Endothelial cell (in vitro differentiated cells): ENCODE measurements at places on chromosomes 7 and 10. TPM values are rescaled to one million over a fixed set of nuclear protein-coding genes. Genes with fewer than 3 reads are reported as not detected.

- no peak for DNase-seq
- no peak overlapping the region for H3K4me3 ChIP-seq
Observed at GRCh38 chr7:69426705-69427104, 171.6 kb upstream of the AUTS2 start.

DNA sequence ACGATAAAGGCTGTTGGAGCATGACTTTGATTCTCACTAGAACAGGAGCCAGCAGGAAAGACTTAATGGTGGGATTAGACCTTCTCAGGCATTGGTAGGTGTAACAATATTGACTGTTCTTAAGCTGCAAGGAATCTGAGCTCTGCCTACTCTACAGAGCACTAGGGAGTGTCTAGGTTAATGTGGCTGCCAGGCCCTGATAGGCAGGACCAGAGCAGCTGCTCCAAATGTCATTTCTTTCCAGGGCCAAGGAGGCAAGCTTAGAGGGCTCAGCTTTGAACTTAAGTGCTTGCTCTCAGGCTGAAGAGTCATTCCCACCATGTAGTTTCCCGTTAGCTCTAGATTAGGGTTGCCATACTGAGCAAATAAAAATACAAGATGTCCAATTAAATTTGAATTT is 96.8 kb downstream of the RAB18 start:
- no peaks in the 10 kb centered on the region for H3K27me3 ChIP-seq
- no peak overlapping the region for H3K4me3 ChIP-seq
- H3K36me3 ChIP-seq = no peaks in the 10 kb centered on the region
- H3K27ac ChIP-seq = no peak overlapping the region
- H3K4me1 ChIP-seq = no peaks in the 10 kb centered on the region

DNA sequence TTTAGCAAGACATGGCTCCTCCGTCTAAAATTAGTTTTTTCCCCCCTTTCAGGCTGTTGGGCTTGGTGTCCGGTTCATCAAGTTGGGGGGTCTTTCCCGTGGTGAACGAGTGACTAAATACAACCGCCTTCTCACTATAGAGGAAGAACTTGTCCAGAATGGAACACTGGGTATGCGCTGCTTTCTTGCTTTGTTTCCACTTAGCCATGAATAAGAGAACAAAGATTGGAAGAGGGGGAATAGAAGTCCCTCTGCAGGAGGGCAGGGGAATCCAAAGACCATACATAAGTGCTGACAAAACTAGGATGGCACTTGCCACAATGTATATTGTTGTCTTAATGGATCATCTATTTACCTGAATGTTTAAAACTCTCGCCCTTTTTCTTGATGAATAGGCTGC is 30.5 kb downstream of the ENO4 start:
- H3K36me3 ChIP-seq = no peaks in the 10 kb centered on the region
- no peak overlapping the region for H3K27ac ChIP-seq
- no peak for DNase-seq
- H3K4me1 ChIP-seq = no peaks in the 10 kb centered on the region

GRCh38 chr10:71801361-71801760 is 28.0 kb upstream of the VSIR start:
- H3K27ac ChIP-seq = no peak overlapping the region
- H3K36me3 ChIP-seq = no peaks in the 10 kb centered on the region
- no peak overlapping the region for H3K4me3 ChIP-seq
- DNase-seq = no peak
- H3K27me3 ChIP-seq = peaks cover 6% of the 10 kb centered on the region

DNA sequence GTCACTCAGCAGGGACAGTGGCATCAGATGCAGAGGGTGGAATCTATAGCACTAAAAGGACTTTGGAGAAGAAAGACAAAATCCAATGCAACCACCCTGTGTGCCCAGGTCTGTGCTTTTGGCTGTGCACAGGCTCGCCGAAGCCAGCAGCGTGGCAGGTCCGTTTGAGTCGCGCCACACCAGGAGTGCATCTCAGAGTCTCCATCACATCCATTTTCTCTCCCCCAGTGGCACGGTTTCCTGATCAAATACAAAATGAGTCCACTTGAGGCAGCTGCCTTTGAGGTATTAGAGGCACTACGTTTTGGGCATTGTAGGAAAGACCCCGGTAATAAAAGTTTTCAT is 23.4 kb upstream of the PROSER2 start:
- DNase-seq = no peak
- no peak overlapping the region for H3K4me3 ChIP-seq
- no peak overlapping the region for H3K27ac ChIP-seq
- H3K4me1 ChIP-seq = peaks cover 8% of the 10 kb centered on the region
- peaks cover 6% of the 10 kb centered on the region for H3K27me3 ChIP-seq

DNA sequence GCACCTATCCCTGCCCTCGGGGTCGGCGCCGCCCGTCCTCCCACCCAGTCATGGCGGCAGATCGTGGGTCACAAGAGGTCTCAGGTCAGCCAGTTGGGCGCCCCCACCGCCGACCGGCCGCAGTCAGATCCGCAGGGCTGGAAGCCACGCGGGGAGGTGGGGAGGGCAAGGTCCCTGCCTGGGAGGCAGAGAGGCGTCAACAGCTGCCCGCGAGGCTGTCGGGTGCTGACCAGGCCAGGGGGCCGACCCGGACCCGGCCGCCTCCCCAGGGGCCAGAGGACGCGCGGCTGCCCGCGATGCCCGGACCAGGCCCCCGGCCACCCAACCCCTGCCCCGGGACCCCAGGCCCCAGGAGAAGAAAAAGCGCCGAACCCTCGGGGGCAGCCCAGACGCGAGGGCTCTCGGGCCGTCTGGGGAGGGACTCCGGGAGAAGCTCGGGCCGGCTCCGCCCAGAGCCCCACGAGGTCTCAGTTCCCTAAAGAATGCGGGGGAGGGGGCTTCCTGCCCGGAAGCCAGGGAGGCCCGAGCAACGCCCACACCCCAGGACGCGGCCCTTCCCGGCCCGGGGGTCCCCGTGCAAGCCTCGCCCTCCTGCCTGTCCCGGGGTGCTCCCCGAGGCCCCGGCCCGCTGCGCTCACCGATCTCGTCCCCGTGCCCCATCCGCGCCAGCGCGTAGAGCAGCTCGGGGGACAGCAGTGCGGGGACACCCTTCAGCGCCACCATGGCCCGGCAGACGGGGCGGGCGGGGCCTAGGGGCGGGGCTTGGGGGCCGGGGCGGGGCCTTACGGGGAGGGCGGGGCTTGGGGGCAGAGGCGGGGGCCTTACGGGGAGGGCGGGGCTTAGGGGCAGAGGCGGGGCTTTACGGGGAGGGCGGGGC is at the start of gene FUOM:
FUOM (minus strand) TSS at position 735 of the 877 bp plus-strand sequence; CDS start at position 723, 12 bp downstream.
- H3K4me3 ChIP-seq = no peak within 1 kb of the TSS
- peaks cover 11% of the 10 kb centered on the region for H3K36me3 ChIP-seq
- H3K27me3 ChIP-seq = peaks cover 11% of the 10 kb centered on the region
- DNase-seq = peak; percentile 68

DNA sequence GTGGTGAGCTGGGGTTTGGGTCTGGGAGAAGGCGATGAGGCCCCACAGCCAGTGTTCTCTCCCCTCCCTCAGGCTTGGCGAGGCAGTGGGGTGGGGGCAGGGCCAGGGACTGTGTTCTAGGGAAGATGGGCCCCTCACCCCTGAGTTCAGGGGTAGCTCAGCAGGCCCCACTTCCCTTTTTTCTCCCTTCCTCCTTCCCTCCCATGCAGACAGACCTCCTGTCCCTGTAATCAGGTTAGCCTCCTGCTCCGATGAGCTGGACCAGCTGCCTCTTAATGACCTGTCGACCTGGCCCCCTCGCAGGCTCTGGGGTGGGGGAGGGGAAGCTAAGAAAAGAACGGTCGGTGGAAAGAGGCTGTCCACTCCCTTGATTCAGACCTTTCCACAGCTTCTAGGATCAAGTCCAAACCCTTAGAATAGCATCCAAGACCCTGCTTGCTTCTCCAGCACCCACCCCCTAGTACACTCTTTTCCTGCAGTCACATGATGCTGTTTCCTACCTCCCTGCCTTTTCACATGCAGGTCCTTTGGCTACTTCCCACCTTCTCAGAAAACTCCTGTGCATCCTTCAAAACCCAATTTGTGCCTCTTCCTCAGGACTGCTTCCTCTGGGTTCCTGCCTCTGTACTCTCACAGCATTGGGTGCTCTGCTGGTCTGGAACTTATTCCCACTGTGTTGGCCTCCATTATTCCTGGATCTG is 64.1 kb downstream of the ZMIZ1 start:
- H3K27me3 ChIP-seq = peaks cover 15% of the 10 kb centered on the region
- DNase-seq = no peak
- peaks cover 7% of the 10 kb centered on the region for H3K36me3 ChIP-seq
- no peak overlapping the region for H3K4me3 ChIP-seq
- peaks cover 74% of the 10 kb centered on the region for H3K4me1 ChIP-seq
- H3K27ac ChIP-seq = peak overlapping the region; percentile 91

DNA sequence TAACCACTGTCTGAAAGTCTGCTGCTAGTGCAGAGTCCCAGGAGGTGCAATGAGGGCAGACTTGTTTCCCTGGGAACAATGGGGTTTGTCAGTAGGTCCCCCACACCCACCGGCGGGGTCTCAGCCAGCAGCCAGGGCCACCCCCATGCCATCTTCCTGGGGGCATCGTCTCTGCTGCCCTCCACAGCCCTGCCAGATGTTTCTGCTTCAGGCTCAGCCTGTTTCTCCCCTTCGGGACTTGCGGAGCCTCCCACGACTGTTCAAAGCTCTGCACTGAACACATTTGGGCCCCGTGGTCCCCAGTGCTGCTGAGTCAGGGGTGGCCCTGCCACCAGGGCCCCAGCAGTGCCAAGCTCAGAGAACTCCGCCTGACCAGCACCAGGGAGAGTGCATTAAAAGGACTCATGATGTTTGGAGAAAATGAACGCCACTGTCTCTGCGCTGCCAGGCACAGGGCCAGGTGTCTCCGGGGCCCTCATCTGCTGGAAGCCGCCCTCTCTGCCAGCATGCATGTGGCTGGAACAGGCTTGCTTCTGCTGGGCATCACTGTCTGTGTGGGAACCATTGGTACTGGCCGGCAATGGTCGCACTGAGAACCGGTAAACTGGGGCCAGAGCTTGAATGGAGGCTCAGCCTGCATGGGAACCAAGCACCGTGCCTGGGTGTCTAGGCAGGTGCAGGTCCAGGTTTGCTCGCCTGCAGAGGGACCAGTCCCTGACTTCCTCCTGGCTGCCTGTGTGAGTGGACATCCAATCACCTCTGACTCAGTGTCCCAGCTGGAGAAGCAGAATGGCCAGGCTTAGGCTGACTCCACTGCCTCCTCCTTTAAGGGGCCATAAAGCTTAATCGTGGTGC is 345.1 kb downstream of the GLRX3 start:
- peaks cover 13% of the 10 kb centered on the region for H3K36me3 ChIP-seq
- no peak for DNase-seq
- no peaks in the 10 kb centered on the region for H3K4me1 ChIP-seq
- no peak overlapping the region for H3K27ac ChIP-seq
- H3K27me3 ChIP-seq = peaks cover 17% of the 10 kb centered on the region
- H3K4me3 ChIP-seq = no peak overlapping the region

DNA sequence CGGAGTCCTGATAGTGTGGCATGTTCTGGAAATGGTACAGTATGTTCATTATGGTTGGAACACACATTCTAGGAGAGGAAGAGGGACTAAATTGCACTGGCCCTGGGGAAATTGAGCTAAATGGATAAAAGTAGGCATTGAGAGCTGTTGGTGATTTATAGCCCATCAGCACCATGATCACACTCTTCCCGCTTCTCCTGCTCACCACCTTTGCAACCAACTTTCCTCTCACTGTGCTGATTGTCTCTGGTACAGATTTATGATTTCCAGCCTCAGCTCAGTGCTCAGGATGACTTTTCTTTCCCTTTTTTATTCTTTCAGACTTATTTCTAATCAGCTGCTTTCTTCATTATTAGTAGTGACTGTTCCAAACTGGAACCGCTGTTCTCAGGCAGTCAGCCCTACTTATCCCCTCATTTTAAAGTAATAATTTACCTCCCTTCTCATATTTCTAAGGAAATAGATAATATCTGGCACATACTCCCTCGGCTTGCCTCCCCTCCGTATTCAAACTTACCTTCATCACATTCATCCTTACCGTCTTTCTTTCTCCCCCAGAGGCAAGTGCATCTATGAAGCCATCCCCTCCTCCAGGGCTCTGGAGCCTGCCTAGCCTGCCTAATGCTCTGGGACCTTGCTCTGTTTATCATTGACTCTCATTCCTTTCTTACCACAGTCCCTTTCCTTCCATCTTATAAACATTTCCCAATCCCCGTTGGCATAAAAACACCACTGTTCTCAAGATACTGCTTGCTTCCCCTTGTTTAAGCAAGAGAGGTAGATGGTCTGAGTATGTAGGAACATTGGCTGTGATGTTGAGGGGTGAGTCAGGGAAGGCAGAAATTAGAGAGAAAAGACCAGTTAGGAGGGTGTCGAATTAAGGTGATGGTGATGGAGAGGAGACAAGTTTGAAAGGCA is 51.6 kb upstream of the RPA3 start:
- H3K27me3 ChIP-seq = peaks cover 4% of the 10 kb centered on the region
- no peak for DNase-seq
- no peaks in the 10 kb centered on the region for H3K4me1 ChIP-seq
- no peaks in the 10 kb centered on the region for H3K36me3 ChIP-seq
- H3K27ac ChIP-seq = no peak overlapping the region

GRCh38 chr7:33550363-33550762 is 355.0 kb upstream of the BMPER start:
- no peak overlapping the region for H3K27ac ChIP-seq
- no peaks in the 10 kb centered on the region for H3K36me3 ChIP-seq
- no peak overlapping the region for H3K4me3 ChIP-seq
- no peaks in the 10 kb centered on the region for H3K27me3 ChIP-seq
- no peak for DNase-seq

- peak; percentile 31 for DNase-seq
Observed at GRCh38 chr7:6446838-6447580, 745 bp downstream of the DAGLB start.

GRCh38 chr10:77631241-77631640 is 6.4 kb downstream of the KCNMA1 start:
- H3K36me3 ChIP-seq = no peaks in the 10 kb centered on the region
- DNase-seq = no peak
- H3K27me3 ChIP-seq = peaks cover 12% of the 10 kb centered on the region
- H3K4me1 ChIP-seq = peaks cover 2% of the 10 kb centered on the region

GRCh38 chr10:50216894-50217293 is 34.4 kb downstream of the ASAH2 start:
- H3K4me1 ChIP-seq = peaks cover 10% of the 10 kb centered on the region
- H3K36me3 ChIP-seq = no peaks in the 10 kb centered on the region
- no peak overlapping the region for H3K27ac ChIP-seq
- H3K27me3 ChIP-seq = peaks cover 6% of the 10 kb centered on the region
- H3K4me3 ChIP-seq = no peak overlapping the region

GRCh38 chr7:80132594-80132993 is 2.0 kb upstream of the GNAI1 start:
- peaks cover 14% of the 10 kb centered on the region for H3K36me3 ChIP-seq
- no peak overlapping the region for H3K4me3 ChIP-seq
- peaks cover 45% of the 10 kb centered on the region for H3K4me1 ChIP-seq
- no peak for DNase-seq

DNA sequence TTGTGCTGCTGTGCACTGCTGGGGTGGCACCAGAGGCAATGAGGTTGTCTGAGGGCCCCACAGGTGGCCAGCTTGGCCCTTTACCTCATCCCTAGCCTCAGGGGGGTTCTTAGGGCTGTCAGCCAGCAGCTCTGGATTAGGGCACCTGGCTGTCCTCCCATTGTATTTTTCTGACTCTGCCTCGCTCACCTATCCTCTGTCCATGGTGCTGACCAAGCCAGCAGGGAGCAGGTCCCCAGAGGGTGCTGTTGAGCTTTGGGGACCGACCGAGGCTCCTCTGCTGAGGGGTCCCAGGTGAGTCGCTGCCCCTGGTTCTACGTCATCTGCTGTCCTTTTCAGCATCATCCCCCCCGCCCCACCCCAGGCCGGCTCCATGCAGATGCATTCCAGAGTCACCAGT is 32.1 kb upstream of the ZNF735 start:
- H3K27me3 ChIP-seq = peaks cover 2% of the 10 kb centered on the region
- no peak for DNase-seq
- peaks cover 3% of the 10 kb centered on the region for H3K36me3 ChIP-seq
- no peak overlapping the region for H3K4me3 ChIP-seq

Gene OR6V1
- not detected for total RNA-seq

Gene ADIRF
- not detected for total RNA-seq

Gene PRSS2
- 2.0 TPM for total RNA-seq

Gene ABCB8
- total RNA-seq = 17.4 TPM

Gene C10orf95
- 0.18 TPM for total RNA-seq
